ENCODE measurements at places on chromosomes 2 and 18. TPM values are rescaled to one million over a fixed set of nuclear protein-coding genes. Genes with fewer than 3 reads are reported as not detected.
A peak's percentile ranks its signal among the peaks of the same experiment; 100 is the strongest.

Gene YIPF4
- total RNA-seq, result 73.5 TPM

DNA sequence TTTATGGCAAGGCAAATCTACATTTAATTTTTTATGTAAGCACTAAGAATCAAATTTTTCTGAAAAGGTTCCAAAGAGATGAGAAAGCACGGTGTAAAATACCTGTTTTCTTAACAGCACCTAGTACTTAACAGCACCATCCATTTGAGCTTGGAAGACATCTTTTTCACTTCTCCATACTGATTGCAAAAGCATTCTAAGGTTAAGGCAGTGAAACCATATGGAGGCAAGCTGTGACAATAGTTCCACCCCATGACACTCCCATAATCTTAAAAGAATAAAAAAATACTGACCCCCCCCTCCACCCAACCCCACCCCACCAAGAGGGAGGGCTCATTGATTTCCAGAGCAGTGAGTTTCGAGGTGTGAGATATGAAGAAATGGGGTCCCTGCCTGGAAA, 60.6 kb downstream of the ZCCHC2 start:
- no peak overlapping the region for H3K4me3 ChIP-seq
- DNase-seq, result no peak
- H3K36me3 ChIP-seq, result peaks cover 3% of the 10 kb centered on the region
- H3K4me1 ChIP-seq, result peaks cover 18% of the 10 kb centered on the region
- no peaks in the 10 kb centered on the region for H3K27me3 ChIP-seq

- H3K4me3 ChIP-seq, result no peak overlapping the region
- no peaks in the 10 kb centered on the region for H3K27me3 ChIP-seq
- no peak for DNase-seq
- H3K36me3 ChIP-seq, result no peaks in the 10 kb centered on the region
- no peaks in the 10 kb centered on the region for H3K4me1 ChIP-seq
Measured at GRCh38 chr18:50719471-50720324, 100.1 kb downstream of the MRO start.

DNA sequence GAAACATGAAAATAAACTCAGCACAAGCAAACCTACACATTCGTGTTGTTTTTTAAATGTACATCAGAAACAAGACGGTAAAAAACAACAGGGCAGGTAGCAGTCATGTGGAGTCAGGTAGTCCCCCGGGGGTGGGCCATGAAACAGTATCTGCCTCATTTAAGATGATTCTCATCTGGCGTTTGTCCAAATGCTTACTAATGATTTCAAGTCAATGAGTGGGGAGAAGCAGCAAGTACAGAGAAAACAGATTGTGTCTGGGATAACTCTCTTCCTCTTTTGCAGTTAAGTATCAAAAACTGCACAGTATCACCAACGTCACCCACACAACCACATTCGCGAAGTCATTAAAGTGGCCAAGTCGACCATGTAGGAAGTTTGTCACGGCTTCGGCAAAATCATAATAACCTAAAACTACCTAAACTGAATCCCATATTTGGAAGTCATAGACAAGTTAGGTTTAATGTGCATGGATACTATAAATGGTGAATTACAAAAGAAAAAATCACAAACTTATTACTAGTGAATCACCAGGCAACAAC, 1.3 kb downstream of the LAPTM4A start:
- peaks cover 5% of the 10 kb centered on the region for H3K36me3 ChIP-seq
- H3K27ac ChIP-seq, result no peak overlapping the region
- H3K4me1 ChIP-seq, result peaks cover 28% of the 10 kb centered on the region
- no peak overlapping the region for H3K4me3 ChIP-seq
- no peaks in the 10 kb centered on the region for H3K27me3 ChIP-seq

DNA sequence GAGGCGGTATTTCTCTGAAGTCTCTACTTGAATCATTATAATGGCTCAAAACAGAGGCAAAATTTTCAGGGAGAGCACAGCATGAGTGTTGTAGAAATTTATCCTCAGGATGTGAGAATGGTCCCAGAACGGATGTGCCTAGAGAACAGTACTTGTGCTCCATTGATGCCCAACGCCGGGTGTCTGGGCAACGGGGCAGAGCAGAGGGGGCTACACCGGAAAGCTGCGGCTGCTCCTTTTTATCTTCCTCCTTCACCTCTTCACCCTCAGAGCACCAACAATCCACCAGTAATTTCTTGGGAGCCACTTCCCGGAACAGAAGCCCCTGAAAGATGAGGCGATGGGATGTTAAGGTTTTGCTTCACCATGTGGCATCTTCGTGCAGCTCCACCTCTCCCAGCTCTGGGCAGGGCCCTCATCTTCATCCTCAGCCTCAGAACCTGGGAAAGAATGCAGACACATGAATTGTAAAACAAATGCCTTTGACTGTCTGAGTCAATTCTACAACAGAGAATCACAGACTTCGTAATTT, 71.5 kb downstream of the PTGR3 start:
- no peaks in the 10 kb centered on the region for H3K4me1 ChIP-seq
- DNase-seq, result peak; percentile 54
- H3K4me3 ChIP-seq, result no peak overlapping the region
- no peak overlapping the region for H3K27ac ChIP-seq
- peaks cover 18% of the 10 kb centered on the region for H3K27me3 ChIP-seq
- H3K36me3 ChIP-seq, result no peaks in the 10 kb centered on the region

Gene CPLX4
- total RNA-seq, result not detected

DNA sequence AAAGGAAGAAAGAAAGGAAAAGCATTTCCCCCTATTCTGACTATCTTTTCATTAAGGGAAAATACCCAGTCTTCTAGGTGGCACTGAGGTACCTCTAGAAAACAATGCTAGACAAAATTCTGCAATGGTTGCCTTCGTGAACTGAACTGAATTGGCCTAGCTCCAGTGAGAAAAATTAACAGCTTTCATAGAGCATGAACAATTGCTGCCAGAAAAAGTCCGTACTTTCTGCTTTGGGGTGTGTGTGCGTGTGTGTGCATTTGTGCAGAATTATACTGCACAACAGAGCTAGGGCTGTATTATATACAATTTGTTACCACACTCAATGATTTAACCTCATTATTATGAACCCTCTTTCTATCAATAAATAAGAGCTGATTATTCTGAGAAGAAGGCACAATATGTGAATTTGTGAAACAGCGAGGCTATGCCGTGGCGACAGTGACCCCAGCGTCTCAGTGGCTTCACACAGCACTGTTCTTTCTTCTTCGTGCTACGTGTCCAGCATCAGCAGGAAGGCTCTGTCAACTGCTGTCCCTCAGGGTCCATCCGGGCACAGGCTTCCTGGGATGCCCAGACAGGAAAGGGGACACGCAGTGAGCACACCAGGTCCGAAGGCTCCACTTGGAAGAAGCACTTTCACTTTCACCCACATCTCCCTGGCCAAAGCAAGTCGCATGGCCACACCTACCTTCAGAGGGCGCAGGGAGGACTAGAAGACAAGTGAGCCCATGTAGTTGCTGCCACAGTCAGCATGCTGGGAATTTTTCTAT, 47.5 kb downstream of the PTGR3 start:
- peak; percentile 56 for DNase-seq
- no peak overlapping the region for H3K27ac ChIP-seq
- H3K4me1 ChIP-seq, result peaks cover 5% of the 10 kb centered on the region
- H3K4me3 ChIP-seq, result no peak overlapping the region
- H3K27me3 ChIP-seq, result peaks cover 23% of the 10 kb centered on the region
- H3K36me3 ChIP-seq, result no peaks in the 10 kb centered on the region

- H3K36me3 ChIP-seq, result no peaks in the 10 kb centered on the region
- no peak overlapping the region for H3K4me3 ChIP-seq
- H3K4me1 ChIP-seq, result peaks cover 40% of the 10 kb centered on the region
- no peaks in the 10 kb centered on the region for H3K27me3 ChIP-seq
Measured at GRCh38 chr18:67285583-67285982, 230.9 kb downstream of the DSEL start.

- no peaks in the 10 kb centered on the region for H3K36me3 ChIP-seq
- no peaks in the 10 kb centered on the region for H3K27me3 ChIP-seq
- H3K4me1 ChIP-seq, result no peaks in the 10 kb centered on the region
- H3K27ac ChIP-seq, result no peak overlapping the region
Measured at GRCh38 chr2:78383576-78383975, 641.9 kb upstream of the REG3G start.

DNA sequence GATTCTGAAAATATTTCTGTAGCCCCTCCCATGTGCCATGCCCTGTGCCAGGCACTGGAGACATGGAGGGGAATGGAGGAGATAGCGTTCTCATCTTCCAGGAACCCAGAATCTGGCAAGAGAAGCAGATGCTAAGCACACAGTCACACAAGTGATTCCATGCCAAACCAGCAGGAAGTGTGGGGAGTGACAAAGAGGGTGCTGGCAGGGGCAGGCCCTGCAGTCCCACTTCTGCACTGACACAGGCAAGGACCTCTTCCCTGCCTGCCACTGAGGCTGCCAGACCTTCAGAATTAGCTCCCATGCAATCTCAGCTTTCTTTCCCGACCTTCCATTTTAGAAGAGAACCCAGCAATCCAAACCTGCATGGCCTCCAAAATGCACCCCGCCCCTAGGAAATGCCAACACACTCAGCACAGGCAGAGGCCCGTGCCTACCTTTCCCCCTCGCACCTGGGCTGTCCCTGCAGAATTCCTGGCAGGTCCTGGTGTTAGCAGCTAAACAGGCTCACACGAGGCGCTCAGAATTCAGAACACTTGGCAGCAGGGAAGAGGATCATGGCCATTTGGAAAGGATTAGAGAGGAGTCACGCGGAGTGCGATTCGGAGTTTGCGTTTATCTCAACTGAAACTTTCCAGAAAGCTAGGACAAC, 155.3 kb downstream of the MSH2 start:
- H3K27ac ChIP-seq, result no peak overlapping the region
- H3K4me3 ChIP-seq, result no peak overlapping the region
- no peaks in the 10 kb centered on the region for H3K36me3 ChIP-seq
- no peak for DNase-seq

GRCh38 chr2:120509213-120509815, 163.4 kb downstream of the INHBB start:
- H3K36me3 ChIP-seq, result no peaks in the 10 kb centered on the region
- no peaks in the 10 kb centered on the region for H3K4me1 ChIP-seq

Gene VIT
- total RNA-seq, result 11.4 TPM

GRCh38 chr18:35426786-35427185, 49.6 kb upstream of the ZNF396 start:
- no peak overlapping the region for H3K27ac ChIP-seq
- DNase-seq, result no peak
- H3K27me3 ChIP-seq, result no peaks in the 10 kb centered on the region
- peaks cover 3% of the 10 kb centered on the region for H3K4me1 ChIP-seq
- no peaks in the 10 kb centered on the region for H3K36me3 ChIP-seq

DNA sequence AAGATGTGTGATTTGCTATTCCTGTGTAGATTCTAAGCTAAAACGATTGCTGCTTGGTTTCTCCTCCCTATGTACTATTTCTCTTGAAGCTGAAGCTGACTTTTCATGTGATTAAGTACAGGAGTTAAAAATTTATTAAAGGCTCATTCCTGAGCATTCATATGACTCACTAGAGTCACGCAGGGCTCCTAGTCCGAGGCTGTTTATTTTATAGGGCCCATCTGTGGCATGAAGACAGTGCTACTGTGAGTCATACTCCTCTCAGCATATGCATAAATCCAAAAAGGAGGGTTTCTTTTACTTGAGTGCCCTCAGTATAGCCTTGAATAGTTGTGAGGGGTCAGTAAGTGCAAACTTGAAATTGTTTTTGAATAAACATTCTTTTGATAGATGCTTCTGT, 378.8 kb downstream of the PTPRM start:
- peak overlapping the region; percentile 4 for H3K4me3 ChIP-seq
- H3K4me1 ChIP-seq, result peaks cover 49% of the 10 kb centered on the region
- no peaks in the 10 kb centered on the region for H3K27me3 ChIP-seq
- DNase-seq, result no peak

- no peaks in the 10 kb centered on the region for H3K36me3 ChIP-seq
- no peaks in the 10 kb centered on the region for H3K4me1 ChIP-seq
- H3K4me3 ChIP-seq, result no peak overlapping the region
Measured at GRCh38 chr2:51013933-51014526, 17.9 kb downstream of the NRXN1 start.

DNA sequence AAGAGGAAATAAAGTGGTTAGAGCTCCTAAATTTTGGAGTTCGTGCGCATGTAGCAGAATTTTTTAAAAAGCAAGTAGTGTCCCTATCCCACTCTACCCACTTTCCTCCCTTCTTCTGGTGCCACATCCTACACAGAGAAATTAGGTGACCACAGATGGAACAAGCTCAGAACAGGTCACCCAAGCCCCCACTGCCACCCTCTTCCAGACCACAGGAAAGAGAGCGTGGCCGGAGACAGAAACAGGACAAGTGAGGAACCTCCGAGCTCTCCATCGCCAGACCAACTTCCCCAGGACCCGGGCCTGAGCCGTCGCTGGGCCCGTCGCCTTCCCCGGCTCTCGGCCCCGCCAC, 433 bp downstream of the NPC1 start:
- DNase-seq, result no peak
- no peaks in the 10 kb centered on the region for H3K27me3 ChIP-seq
- no peaks in the 10 kb centered on the region for H3K36me3 ChIP-seq
- peaks cover 22% of the 10 kb centered on the region for H3K4me1 ChIP-seq
- peak overlapping the region; percentile 93 for H3K4me3 ChIP-seq
- peak overlapping the region; percentile 95 for H3K27ac ChIP-seq

DNA sequence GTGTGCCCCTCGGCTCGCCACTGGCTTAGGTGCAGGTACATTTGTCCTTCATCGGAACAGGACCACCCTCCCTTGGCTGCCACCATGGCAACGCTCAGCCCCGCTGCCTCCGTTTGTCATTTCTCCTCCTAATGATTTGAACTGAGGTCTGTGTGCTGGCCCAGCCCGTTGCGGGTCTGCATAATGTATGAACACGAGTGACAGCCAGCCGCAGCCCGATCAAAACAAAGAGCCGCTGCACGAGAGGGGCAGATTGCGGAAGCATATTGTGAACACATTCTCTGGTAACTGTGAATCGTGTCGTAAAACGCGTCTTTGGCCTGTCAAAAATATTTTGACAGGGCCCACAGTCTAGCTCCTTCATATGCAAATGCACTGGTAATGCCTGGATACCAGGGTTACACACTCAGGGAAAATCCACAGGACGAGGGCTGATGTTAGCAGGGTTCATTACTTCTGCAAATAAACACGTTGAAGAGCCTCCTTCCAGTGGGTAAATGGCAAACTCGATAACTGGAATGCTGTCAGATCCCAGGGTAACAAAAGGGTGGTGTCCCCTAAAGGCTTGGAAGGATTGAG, 137.0 kb downstream of the AGAP1 start:
- H3K4me3 ChIP-seq, result no peak overlapping the region
- no peaks in the 10 kb centered on the region for H3K27me3 ChIP-seq
- H3K36me3 ChIP-seq, result no peaks in the 10 kb centered on the region
- H3K27ac ChIP-seq, result no peak overlapping the region
- H3K4me1 ChIP-seq, result peaks cover 43% of the 10 kb centered on the region

- peaks cover 62% of the 10 kb centered on the region for H3K4me1 ChIP-seq
- no peaks in the 10 kb centered on the region for H3K36me3 ChIP-seq
- DNase-seq, result no peak
- no peak overlapping the region for H3K27ac ChIP-seq
Measured at GRCh38 chr2:240452462-240453256, 17.2 kb downstream of the GPC1 start.

DNA sequence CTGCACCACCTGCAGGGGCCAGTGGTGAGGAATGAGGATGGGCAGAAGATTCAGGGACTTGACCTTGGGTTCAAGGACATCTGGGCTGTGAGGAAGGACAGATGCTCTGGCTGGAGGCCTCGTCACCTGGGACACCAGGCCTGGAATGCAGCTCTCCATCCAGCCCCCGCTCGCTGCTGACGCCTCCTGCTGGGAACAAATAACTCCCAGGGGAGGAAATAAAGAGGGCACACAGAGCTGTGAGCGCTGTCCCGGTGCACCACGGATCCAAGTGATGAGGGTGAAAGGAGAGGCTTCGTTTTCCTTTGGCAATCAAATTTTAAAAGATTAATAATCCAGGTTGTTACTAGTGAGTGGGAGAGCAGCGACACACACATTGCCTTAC, 368.0 kb upstream of the MYT1L start:
- H3K36me3 ChIP-seq, result no peaks in the 10 kb centered on the region
- no peak for DNase-seq
- no peaks in the 10 kb centered on the region for H3K27me3 ChIP-seq
- H3K4me3 ChIP-seq, result no peak overlapping the region
- H3K4me1 ChIP-seq, result no peaks in the 10 kb centered on the region

All from osteocyte (in vitro differentiated cells).